ENCODE measurements at places on chromosomes 5 and 9.

- DNase-seq = no peak
These were observed 83.2 kb upstream of the TAS2R1 start for GRCh38 chr5:9713356-9713755.

GRCh38 chr5:170849374-170849773, 12.4 kb upstream of the RANBP17 start:
- DNase-seq = no peak

GRCh38 chr9:122389799-122390481, 19.1 kb downstream of the PTGS1 start:
- no peak for DNase-seq

GRCh38 chr5:166062094-166062493, 2229.4 kb upstream of the WWC1 start:
- no peak for DNase-seq

- no peak for DNase-seq
These were observed 8.4 kb downstream of the CPLX2 start for GRCh38 chr5:175879743-175880142.

- DNase-seq = no peak
These were observed 149.2 kb downstream of the PBX3 start for GRCh38 chr9:125896404-125896803.

DNA sequence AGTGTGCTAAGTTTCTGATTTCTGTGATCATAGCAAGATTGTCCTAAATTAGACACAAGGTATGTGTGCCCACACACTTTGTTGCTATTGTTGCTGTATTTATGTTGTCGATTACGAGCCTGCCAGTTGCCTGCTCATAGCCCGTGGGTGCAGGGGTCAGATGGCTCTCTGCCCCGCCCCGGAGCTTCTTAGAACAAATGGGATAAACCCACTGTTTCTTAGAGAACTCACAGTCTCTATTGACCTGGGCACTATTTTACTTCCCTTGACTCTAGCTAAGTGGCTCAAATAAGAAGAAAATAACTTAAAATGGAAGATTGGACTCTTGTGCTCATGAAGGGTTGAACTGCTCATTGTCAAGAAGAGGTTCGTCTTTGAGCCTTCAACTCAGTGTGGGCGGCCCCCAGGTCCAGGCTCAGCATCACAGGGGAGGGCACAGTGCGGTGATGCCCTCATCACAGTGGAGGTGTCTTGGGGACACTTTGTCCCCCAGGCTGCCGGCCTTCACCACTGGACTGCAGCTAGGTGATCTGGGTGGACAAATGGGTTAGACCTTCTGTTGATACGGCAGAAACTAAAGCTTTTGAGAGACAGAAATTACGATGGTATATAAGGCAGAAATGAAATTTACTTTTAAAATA, 155.5 kb downstream of the TENT4A start:
- DNase-seq = no peak

GRCh38 chr5:21165344-21165743, 1177.3 kb upstream of the CDH18 start:
- DNase-seq = no peak

DNA sequence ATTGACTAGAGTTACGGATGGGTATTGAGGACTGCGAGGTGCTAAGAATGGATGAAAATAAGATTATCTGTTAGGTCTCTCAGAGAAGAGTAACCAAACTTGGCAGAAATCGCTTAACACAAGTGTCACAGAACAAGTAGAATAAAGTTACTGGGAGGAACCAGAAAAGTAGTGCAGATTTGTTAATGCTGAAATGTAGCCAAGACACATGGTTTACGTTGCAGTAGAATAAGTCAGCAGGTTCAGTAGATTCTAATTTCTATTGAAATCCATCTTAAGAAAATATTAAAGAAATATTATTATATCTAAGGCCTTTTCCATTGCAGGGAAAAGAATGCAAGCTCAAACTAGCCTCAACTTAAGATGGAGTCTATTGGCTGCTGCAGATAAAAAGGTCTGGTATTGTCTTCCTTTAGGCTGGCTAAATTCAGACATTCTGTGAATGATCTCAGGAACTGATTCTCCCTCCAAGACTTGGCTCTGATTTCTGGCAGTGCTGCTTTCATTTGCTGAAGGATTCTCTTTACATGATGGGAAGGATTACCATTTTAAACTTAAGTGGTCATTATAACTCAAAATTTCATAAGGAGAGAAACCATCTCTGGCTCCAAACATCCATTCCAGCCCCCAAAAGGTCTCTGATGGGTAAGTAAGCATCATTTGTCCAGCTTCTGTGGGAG, 314.9 kb downstream of the MARCHF11 start:
- no peak for DNase-seq

- no peak for DNase-seq
These were observed 200.3 kb downstream of the HSPA4 start for GRCh38 chr5:133252133-133252480.

- DNase-seq = no peak
These were observed 118.2 kb downstream of the HSD17B3 start for GRCh38 chr9:96183751-96184150.

DNA sequence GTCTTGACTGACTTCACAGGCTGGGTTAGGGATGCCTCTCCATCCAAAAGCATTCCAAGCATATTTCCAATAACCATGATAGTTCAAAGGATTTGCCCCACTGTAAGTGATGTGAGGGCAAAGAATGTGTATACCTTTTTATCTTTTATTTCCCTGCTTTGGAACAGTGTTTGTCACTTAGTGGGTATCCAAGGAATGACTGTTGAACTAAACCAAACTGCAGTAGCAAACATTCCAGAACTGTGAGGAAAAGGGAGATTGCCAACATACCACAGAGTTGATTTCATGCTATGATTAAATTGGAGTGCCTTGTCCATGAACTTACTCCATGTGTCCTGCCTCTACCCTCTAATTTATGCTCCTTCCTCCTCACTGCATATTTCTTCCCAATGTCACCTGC, 400.0 kb downstream of the KIAA0825 start:
- no peak for DNase-seq

DNA sequence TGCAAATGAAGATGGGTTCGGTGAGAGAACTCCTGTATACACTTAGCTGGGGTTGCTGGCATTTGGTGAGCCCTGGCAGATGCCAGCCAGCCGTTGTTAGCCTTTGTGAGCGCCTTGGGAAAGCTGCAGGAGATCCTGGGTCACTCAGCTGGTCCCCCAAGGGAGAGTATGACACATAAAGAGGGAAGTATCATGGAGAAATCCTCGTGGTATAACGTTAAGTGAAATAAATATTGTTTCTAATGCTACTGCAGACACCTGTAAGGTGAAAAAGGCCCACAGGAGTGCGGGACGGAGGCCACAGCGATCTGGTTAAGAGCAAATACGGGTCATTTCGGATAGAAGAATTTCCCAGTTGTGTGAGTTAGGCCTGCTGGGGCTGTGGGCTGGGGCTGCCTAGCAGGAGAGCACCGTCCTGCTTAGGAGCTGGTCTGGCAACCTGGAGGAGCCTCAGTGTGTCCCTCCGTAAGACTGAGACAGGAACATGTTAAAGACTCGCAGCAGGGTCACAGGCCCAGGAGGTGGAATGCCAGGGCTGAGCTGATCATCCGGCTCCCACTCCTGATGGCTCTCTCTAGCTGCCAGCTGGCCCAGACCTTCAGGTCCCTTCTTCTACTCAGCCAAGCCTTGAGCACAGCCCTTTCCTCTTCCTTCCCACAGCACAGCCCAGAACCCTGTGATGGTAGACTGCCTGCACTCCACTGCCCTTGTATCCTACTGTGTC, 4.9 kb downstream of the NKX2-5 start:
- DNase-seq = no peak

DNA sequence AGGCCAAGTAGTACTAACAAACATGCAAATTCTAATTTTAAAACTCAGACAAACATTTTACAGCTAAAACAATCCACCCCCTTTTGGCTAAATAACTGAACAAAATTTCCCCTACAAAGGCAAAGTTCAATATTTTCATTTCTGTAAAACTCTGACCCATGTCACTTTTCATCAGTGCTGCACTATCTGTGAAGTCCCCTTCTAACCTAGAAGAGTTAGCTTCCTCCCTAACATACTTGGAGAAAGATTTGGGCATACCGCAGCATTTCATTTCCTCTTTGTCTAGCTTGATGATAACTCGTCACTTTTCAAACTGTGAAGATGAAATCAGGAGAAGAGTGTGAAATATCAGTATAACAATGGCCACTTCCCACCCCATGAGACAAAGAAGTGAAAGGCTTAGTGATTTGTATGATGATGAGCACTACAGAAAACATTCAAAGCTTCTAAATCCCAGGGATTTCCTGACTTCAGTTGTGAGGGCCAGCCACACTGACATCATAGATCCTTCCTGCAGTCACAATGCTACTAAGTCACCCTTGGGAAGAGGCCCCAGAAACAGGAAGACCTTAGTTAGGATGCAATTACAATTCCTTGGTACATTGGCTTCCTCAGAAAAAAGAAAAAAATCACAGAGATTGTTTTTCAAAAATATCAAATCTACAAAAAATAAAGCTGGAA, at the start of gene FAM81B:
Gene FAM81B (plus strand): TSS at position 555 of the 681 bp plus-strand sequence. CDS start 24 bp downstream, at position 579.
- DNase-seq = no peak

DNA sequence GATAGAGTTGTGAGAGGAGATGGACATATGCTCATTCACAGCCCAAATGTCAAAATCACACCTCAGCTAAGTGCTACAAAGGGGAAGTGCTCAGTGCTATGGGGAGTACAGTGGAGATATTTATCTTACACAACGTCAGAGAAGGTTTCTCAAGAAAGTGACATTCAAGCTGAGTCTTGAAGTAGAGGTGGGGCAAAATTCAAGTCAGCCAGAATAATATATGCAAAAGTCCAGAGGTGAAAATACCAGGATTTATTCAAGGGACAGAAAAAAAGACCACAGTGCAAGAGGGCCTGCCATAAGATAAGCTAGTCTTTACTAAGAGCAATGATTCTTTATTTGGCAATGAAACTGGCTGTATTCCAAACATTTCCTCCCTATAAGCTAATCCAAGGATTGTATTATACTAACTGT, 327.8 kb upstream of the PIK3R1 start:
- DNase-seq = no peak

GRCh38 chr5:102855681-102856388, 100.7 kb downstream of the PAM start:
- no peak for DNase-seq

DNA sequence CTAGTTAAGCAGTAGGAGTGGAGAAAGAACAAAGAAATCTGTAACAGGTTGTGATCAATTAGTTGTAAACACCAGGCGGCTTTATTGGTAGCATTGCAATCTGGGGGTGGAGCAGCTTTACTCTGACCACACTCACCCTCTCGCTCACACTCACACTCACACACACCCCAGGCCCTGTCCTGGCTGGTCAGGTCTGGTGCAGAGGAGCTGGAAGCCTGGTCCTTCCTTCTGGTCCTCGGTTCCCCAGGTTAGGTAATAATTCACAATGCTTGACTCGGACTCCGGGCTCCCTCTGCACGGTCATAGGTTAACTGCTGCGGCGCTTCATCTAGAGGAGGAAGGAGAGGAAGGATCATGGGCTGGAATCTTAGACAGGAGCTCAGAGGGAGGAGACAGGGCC, 1.6 kb downstream of the CCL19 start:
- no peak for DNase-seq

DNA sequence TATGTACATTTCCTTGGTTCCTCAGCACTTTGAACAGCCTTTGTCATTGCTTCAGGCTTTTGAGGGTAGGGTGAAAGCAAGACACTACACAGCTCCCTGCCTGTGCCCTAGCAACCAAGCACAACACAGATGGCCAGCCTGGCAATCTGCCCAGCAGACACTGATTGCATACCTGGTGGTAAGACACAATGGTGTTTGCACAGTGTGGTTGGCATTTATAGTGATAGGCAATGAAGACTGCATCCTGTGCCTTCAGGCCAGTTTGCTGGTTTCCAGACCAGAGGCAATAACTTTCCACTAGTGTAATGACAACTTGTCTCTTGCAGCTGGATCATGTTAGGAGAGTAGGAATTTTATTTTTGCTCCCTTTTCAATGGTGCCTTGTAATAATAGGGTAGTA, 144.5 kb upstream of the TNC start:
- no peak for DNase-seq

GRCh38 chr5:32989815-32990214, 278.7 kb downstream of the NPR3 start:
- DNase-seq = no peak

- no peak for DNase-seq
These were observed 213.6 kb downstream of the GDNF start for GRCh38 chr5:37626266-37626665.

DNA sequence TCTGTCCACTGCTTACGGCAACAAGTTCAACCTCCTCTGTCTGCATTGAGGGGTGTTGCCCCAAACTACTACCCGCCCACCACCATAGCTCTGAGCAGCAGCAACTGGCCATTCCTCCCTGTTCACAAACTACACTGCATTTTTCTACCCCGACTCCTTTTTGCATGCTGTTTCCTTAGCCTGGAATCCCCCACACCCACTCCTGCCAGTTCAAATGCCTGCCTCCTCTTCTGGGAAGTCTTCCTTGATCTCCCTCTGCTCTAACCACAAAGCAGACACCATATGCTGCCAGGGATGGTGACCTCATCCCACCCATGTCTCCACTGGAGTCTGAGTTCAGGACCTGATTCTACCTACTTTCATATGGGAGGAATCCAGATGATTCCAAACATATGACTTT, 13.3 kb downstream of the ALDH1B1 start:
- DNase-seq = no peak

DNA sequence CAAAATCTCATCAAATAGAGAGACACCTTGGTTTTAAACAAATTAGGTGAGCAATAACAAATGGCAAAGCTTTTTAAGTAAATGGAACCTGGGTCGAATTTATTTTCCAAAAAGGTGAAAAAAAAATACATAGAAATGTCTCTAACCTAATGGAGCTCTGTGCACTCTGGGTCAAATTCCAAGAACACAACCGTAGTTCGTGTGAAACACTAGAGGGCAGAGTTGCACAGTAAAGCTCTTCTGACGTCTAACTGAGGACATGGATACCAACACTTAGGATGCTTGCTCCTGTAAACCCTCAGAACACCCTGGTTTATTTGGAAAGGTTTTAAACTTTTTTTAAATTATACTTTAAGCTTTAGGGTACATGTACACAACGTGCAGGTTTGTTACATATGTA, 18.9 kb downstream of the MARCHF11 start:
- no peak for DNase-seq

DNA sequence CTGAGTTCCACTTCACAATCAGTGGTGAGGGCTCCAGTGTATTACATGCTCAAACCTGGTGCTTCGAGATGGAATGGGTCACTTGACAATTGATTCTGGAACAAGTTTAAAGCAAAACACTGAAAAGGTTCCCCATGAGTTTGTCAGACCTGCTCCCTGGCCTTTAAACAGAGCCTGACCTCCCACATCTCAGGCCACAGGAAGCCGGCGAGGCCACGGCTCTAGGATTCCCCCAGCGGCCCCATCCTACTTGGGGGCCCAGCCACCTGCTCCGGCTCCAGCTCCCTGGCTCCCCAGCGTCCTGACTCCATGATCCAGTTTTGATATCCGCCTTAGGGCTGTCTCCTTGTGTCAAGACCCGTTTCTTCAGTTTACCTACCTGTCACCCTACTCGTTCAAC, 62.0 kb downstream of the TTLL11 start:
- DNase-seq = no peak

GRCh38 chr5:134456825-134457224, 45.1 kb upstream of the CDKN2AIPNL start:
- DNase-seq = no peak

GRCh38 chr5:79503794-79504495, 10.0 kb downstream of the HOMER1 start:
- no peak for DNase-seq

Data from CD8-positive, alpha-beta T cell (primary cell).